GM23338 (cell line): ENCODE measurements at places on chromosomes 3 and 15.

DNA sequence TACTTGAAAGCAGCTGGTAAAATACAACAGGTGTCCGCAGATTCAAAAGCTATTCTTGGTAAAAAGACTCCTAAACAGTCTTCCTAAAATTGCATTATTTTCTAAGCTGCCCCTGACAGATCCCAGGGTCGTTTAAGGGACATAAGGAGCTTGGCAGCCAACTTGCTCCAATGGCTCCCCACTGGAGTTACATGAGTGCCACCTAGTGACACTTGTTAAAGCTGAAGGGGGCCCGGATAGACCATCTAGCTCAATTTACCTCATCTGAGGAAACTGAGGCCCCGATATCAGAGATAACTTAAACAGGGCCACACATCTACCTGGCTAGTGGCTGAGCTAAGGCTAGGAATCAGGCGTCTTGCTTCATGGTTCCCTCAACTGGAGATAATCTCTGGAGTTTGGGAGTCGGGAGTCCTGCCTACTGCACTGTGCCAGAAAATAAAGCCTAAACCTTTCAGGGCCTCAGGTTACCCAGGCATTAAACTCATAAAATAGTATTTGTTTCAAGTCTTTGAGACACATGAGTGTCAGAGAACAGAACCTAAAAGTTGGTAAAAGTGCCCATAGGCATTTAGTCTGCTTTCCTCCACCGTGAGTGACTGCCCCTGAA is 6.5 kb upstream of the TBC1D23 start:
- peak; percentile 92 for DNase-seq

DNA sequence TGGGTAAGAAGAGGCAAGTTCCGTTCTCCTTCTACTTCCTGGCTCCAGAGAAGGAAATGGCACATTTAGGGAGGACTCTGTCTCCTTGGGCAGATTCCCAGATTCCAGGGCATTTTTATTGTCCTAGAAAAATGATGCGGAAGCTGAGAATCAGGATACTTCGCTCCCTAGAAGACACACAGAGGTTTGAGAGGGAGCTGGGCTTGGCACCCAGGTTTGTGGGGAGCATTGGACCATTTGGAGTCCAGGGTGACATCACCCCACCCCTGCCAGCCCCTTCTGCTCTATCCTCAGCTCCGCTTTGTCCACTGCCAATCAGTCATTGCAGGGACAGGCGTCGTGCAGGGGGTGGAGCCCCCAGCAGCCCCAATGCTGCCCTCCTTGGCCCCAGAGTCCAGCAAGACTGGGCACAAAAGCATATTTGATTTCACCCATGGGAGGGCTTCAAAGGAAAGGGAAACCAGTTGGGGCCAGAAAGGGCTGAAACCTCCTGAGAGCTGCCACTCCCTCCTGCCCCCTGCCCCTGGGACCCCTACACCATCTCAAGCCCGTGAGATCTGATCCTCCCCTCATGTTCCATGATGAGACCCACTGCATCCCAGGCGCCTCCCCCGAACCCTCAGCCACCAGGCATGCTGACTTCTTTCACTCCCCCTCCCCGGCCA is 129.8 kb upstream of the MEF2A start:
- DNase-seq = no peak

DNA sequence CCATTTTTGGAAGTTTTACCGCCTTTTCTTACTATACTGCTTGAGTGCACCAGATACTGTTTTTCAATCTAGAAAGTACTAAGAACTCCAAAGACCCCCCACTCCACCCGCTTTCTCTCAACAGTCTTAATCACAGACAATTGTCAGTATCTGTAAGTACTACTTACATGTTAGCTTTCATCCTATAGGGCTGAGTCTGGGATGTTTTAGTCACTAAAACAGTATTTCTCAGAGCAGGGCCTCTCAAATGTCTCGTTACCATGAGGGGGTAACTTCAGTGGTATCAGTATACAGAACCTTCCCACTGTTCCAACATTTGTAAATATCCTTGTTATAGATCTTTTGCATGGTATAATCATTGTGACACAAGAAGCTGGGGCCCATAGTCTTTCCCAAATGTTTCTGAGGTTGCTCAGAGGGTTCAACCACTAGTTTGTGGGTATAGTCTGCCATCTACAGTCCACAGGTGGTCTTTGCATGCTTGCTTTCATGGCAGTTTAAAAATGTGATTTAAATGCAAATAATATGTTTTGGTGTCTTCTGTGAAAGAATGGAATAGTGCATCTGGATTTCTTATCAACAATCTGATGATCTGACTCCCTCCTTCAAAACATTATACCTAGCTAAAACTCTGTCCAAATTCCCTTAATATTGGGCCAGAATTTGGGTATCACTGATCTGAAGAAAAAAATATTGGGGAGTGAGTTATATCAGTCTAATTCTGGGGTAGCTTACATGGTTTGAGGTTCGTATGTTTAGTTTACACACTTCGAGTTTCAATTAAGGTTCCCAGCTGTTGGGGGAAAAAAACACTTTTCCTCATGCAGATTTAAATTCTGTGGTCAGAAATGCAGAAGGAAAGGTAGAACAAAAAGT is 18.0 kb upstream of the DNAJC13 start:
- peak; percentile 82 for DNase-seq

GRCh38 chr15:80389370-80389769 is 14.8 kb upstream of the ARNT2 start:
- peak; percentile 32 for DNase-seq

DNA sequence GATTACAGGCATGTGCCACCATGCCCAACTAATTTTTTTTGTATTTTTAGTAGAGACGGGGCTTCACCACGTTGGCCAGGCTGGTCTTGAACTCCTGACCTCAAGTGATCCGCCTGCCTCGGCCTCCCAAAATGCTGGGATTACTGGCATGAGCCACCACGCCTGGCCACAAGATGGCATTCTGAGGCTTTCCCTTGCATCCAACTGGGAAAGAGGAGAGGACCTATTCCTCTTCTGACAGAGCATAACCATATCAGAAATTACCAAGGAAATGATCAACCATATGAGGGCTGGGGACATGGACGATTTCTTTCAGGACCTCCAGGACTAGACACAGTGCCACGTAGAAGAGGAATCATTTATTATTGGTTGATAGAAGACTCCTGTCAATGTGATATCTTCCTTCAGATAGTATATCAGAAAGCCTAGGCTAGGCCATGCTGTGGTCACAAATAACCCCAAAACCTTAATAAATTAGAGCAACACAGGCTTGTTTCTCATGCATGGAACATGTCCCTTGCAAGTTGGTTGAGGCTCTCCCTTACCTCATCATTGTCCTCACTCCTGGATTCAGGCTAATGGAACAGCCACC is 372.3 kb upstream of the IL12A start:
- DNase-seq = peak; percentile 61

GRCh38 chr3:169965562-169966427 is 812 bp upstream of the SEC62 start:
- DNase-seq = peak; percentile 41

DNA sequence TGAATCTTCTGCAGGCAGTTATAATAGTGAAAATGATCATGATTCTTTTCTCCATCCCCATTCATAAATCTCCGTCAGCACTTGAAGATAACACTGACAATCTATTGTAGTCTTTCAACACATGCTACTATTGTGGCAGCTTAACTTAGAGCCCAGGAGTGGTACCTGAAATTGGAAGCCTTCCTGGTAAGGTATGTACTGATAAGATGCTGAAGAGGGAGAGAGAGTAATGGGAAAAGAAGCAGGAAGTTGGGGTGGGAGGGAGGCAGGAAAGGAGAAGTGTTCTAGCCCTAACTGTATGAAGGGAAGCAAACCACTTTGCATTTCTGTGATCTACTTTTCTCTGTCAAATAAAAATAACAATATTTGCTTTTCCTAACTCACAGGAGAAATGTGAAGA is 197.4 kb upstream of the RORA start:
- peak; percentile 65 for DNase-seq

DNA sequence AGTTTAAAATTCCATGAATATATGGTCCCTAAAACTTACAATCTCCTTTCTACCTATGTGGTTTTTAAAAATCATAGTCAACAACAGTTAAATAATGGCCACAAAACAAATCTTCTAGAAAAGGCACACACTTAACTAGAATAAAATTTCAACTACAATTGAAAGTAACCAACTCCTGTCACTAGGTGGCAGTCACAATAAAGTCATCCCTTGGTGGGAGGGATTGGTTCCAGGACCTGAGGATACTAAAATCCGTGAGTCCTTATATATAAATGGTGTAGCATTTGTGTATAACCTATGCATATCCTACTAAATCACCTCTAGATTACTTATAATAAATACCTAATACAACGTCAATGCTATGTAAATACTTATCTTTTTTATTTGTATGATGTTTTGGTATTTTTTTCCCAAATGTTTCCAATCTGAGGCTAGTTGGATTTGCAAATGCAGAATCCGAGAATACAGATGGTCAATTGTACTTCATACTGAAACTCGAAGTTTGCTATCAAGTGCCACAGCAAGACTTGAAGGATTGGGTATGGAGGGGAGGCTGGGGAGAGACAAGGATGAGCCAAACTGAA is 172.6 kb downstream of the FMN1 start:
- peak; percentile 78 for DNase-seq

DNA sequence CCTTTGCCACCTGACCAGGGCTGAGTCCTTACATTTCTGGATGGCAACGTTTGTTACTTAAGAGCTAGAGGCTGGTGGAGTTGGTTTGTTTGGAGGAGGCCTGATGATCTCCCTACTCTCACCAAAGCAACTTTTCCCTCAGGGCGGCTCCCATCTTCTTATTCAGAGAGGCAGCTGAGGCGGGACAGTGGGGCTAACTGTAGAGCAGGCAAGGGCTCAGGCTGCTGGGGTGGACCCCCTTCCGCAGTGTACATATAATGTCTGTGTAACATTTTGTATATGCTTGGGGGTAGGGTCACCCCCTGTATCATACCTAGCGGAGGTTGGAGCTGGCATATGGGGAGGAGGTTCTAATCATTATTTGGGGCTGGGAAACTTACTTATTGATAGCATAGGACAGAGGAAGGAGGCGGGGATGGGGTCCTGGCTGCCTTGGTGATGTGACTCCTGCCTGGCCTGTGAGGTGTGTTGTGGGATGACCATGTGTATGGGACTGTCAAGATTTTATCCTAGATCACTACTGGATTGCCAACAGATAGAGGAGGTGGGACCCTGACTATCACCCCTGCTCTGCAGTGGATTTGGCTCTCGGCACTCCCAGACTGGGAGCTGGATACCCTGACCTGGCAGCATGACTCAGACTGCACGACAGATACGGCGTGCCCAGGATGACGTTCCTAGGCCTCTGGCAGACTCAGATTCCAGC is 52.5 kb upstream of the UBE2Q2 start:
- no peak for DNase-seq

DNA sequence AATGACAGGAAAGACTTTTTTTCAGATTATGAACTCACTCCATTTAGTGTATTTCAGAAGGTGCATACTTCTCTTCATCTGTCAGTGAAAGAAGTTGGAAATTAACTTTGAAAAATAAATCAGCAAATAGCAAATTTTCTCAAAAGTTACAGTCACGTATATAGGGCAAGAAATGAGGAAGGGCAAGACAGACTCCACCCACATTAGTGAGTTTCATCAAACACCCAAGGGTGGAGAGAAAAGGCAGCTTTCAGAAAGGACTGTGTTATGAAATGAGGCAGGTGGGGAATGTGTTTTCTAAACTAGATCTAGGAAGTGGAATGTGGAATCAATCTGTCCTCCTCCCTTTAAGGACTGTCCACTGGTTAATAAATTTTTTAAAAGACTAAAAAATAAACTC is 2.9 kb downstream of the SLC22A13 start:
- DNase-seq = no peak

- no peak for DNase-seq
Observed at GRCh38 chr3:122676759-122677158, 3.9 kb upstream of the PARP14 start.

DNA sequence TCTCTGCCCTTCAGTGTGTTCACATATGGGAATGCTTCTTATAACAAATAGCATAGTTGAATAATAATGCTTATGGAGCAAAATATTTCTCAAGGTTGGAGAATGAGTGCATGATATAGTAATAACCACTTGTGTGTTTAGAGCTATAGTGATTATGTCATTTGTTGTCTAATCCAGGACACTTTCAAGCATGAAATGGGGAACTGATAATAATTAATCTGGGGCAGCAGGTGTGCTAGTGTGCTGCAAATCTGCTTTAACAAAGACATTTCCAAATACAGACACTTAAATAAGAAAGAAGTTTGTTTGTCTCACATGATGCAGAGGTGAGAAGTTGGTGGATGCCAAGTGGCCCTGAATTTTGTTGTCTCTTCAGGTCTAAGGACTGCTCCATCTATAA is 579.3 kb upstream of the GRM7 start:
- DNase-seq = no peak

DNA sequence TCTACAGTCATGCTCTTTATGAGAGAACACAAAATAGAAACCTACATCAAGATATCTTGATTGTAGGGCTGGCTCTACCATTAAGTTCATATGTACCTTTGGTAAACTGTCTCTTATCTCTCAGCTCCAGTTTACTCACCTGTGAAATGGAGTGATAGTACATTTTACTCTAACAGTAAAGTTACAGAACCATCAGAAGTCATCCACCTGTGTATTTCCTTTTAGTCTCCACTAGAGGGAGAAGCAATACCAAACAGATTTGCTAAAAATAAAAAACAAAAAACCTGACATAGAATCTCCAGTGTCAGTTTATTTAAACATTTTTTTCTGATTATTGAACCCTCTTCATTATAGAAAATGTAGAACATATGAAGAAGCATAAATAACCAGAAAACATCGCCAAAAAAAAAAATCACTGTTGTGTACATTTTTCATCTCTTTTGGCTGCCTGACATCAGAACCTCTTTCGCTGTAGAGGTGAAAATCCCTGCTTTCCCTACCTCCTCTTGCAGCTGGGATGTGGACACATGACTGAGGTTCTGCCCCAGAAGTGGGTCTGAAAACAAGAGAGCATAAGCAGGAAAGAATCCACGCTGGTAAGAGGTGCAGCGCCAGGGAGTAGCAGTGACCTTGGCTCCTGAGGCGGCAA is 48.7 kb upstream of the WDR72 start:
- peak; percentile 36 for DNase-seq

GRCh38 chr15:69664572-69665571 is 212.3 kb downstream of the RPLP1 start:
- no peak for DNase-seq

- no peak for DNase-seq
Observed at GRCh38 chr15:43193710-43194109, 8.5 kb downstream of the CCNDBP1 start.

- DNase-seq = no peak
Observed at GRCh38 chr3:188900421-188900951, 271.3 kb upstream of the TPRG1 start.

DNA sequence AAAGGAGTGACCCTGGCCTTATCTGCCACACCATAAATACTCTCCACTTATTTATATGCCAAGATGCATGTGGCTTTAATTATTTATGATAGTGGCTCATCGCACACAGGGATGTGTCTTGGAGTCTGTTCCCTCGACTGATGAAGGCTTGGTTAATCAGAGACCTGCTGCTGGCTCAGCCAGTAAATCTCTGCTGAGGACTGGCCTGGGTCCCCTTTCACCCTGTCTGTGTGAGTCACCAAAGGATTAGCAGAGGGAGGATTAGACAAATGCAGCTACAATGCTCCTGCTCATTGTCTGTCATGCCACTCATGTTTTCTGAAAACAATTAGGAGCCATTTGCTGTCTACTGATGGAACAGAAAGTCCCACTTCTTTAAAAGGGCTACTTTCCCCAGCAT is 226.8 kb downstream of the NTRK3 start:
- no peak for DNase-seq
